Fibroblast of pulmonary artery (primary cell): ENCODE measurements at places on chromosomes 7 and 10.

DNA sequence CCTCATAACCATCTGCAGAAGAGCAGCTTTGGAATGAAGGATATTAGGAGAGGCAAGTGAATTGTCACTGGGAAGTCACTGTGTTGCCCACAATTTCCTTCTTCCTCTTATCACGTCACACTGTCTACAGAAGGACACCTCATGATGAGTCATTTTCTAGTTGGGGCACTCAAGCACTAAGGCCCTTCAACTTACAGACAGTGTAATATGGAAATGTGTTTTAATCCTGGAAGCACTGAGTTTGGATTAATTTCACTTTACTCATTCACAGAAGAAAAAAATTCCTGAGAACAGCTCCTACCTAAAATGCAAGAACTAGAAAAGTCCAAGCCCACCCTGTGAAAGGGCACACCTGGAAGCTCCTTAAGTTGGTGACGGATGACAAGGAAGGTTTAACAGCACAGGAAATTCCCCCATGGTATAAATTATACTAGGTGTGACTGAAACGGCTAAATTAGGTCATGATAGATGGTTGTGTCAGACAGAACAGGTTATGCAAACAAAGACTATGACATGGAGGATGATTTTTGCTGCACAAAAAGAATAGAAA, 56.6 kb downstream of the PARD3 start:
- peak; percentile 69 for DNase-seq

DNA sequence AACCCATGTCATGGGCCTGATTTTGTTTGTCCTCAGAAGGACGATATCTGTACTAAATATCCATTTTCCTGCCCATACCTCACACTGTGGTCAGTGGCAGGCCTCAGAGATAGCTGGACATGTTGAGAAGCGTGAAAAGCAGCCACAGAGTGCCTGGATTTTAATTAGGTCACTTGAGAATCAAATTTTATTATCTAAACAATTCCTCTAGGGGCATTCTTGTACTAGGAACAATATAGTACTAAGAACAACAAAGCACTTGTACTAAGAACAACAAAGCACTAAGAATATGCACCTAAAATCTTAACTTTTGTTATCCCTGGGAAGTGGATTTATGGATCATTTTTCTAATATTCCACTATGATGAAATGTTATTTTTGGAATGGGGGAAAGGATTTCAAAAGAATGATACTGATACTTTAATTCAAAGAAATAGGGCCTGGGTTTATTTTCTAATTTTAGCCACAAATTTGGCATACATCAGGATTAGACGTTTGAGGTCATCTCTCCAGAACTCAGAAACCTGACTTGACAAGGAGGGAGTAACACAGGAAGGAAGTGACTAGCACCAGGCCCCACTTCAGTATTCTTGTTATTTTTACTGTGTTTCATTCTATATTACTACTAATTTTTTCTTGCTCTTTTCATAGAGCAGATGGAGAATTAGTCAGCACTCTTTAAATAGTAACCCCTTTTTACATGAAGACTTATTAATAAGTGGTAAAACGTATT, 112.2 kb downstream of the EXOC4 start:
- DNase-seq = peak; percentile 81

- DNase-seq = peak; percentile 30
Measured at GRCh38 chr10:129958629-129959543, 5.2 kb downstream of the EBF3 start.

GRCh38 chr7:107049971-107050532, 5.5 kb downstream of the PRKAR2B start:
- DNase-seq = no peak

DNA sequence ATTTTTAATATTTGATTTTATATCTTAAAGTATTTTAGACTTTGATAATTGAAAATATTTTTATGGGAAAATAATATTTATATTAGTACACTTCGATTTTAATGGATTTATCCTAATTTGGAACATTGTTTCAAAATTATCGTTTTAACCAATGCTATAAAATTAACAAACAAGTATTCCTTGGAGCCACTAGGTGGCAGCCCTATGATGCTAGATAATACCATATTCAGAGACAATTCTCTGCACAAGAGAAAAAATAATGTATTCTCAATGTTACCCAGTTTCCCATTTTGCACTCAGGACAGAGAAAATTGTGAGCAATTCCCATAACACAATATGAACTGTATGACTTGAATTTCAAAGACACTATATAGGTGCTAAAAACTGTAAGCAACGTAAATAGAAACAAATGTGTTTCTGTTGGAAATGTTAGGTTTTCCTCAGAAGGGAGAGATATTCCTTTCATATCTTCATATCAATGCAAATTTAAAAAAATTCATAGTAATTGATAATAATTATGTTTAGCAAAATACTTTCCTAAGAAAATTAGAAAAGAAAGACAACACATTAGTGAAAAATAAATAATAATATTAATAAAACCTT, 237.8 kb downstream of the SEMA3E start:
- DNase-seq = peak; percentile 75

DNA sequence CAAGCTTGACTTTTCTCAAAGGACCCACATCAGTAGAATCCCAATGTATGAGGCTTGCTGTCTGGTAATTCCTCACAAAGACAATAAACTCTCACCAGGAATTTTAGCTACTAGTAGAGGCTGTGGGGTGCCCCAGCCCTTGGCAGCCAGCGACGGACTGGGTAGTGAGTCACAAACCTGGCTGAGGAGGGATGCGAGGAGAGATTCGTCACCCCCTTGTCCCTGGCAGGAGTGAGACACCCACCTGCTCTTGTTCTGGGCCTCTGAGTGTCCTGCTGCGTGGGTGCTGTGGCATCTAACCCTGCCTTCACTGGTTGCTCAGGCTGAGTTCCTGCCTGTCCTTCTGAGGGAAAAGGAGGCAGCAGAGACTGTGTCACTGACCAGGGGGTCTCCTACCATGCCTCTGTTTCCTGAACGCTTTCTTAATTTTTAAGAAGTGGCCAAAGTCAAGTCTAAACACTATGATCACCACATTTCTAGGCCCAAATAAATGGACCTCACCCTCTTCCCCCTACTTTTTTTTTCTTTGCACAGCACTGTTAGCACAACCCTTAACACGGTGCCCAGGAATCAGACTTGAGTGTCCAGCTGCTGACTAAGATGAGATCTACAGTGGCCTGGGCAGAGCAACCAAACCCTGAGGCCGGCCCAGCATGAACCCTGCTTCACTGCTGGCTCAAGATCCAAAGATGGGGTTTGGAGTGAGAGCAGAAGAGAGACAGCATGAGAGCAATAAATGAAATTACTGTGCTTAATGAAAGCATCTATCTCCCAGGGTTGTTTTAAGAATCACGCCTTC, 146.4 kb downstream of the ANLN start:
- DNase-seq = no peak

- no peak for DNase-seq
Measured at GRCh38 chr7:123131556-123131955, 68.2 kb downstream of the SLC13A1 start.

DNA sequence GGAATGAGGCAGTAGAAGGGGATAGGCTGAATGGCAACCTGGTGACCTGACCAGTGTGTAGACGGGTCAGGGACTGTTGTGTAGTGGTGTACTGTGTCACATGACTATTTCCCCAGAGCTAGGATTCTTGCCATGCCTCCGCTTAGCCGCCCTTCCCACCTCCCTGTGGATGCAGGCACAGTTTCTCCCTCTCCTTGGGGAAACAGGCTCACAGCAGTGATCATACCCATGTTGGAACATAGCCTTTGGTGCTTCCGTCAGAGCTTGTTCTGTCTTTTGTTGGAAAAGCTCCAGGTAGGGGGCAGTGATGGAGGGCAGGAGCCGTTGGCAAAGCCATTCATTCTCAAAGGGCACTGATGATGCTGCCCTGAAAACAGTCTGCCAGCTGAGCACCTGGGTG, 44.3 kb downstream of the OGDH start:
- DNase-seq = no peak

- no peak for DNase-seq
Measured at GRCh38 chr10:110052916-110053315, 45.1 kb downstream of the ADD3 start.

DNA sequence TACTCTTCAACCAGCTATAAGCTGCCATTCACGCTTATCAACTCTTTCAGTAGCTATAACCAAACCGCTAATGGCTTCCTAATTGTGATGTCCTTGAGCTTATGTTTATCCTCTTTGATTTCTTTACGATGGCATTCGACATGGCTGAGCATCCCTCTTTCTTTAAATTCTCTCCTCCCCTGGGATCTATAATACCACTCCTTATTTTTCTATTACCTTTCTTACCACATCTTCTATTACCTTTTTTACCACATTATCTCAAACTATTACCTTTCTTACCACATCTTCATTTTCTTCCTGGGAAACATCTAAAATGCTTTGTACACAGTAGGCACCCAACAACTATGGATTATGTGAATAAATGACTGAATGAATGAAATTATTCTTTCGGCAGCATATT, 13.1 kb downstream of the ZCWPW1 start:
- DNase-seq = no peak

GRCh38 chr10:20181434-20181833, 365.2 kb downstream of the PLXDC2 start:
- no peak for DNase-seq

DNA sequence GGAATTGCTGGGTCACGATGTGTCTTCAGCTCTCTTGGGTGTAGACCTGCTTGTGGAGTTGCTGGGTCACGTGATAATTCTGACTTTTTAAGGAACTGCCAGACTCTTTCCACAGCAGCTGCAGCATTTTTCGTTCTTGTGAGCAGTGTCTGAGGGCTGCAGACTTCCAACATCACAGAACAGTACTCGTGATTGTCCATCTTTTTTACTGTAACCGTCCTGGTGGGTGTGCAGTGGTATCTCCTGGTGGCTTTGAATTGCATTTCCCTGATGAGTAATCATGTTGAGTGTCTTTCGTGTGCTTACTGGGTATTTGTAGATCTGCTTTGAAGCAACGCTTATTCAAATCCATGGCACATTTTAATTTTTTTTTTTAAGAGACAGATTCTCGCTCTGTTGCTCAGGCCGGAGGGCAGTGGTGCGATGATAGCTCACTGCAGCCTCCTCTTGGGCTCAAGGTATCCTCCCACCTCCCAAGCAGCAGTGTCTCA, 22.7 kb downstream of the INPP5A start:
- DNase-seq = peak; percentile 9

DNA sequence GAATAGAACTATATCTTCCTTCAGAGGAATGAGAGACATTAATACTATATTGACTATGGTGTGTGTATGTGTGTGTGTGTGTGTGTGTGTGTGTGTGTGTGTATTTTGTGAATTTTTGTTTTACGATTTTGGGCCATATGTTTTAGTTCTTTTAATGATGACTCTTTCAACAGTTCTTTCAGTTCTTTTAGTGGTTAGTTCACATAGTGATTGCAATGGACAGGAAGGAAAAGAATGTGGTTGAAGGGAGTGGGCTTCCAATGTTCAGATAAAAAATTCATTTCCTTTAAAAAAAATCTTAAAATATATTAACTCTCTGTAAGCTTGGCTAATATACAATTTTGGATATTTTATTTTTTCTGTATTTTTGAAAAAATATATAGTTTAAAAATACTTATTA, 315.7 kb upstream of the DGKB start:
- DNase-seq = no peak

DNA sequence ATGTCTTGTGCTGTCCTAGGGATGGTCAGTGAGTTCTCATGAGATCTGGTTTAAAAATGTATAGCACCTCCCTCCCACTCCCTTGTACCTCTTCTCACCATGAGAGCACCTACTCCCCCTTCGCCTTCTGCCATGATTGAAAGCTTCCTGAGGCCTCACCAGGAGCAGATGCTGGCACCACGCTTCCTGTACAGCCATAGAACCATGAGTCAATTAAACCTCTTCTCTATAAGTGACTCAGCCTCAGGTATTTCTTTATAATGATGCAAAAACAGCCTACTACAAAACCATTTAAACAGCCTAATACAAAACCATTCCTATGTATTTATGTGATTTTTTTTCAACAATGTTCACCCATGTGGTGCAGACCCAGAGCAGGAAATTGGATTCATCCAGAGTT, 32.0 kb downstream of the KDM7A start:
- no peak for DNase-seq

GRCh38 chr10:60704471-60704870, 73.8 kb upstream of the CDK1 start:
- no peak for DNase-seq

DNA sequence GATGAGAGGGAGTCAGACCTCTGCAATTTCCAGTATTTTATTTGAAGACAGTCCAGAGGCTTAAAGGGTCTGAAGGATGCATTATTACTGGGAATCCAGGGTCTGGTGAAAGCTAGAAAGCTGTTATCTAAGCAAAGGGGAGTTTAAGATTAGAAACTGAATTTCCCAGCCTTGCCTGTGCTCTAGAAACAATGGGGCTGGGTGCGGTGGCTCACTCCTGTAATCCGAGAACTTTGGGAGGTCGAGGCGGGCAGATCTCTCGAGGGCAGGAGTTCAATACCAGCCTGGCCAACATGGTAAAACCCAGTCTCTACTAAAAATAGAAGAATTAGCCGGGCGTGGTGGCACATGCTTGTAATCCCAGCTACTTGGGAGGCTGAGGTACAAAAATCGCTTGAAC, 71.5 kb upstream of the ANLN start:
- DNase-seq = no peak

- no peak for DNase-seq
Measured at GRCh38 chr10:29524720-29525119, 110.1 kb downstream of the SVIL start.

GRCh38 chr7:31094271-31094670, 42.2 kb downstream of the ADCYAP1R1 start:
- no peak for DNase-seq

GRCh38 chr7:81484261-81484660, 285.6 kb downstream of the HGF start:
- DNase-seq = peak; percentile 89

GRCh38 chr10:71302874-71303568, 16.0 kb upstream of the SLC29A3 start:
- peak; percentile 68 for DNase-seq

DNA sequence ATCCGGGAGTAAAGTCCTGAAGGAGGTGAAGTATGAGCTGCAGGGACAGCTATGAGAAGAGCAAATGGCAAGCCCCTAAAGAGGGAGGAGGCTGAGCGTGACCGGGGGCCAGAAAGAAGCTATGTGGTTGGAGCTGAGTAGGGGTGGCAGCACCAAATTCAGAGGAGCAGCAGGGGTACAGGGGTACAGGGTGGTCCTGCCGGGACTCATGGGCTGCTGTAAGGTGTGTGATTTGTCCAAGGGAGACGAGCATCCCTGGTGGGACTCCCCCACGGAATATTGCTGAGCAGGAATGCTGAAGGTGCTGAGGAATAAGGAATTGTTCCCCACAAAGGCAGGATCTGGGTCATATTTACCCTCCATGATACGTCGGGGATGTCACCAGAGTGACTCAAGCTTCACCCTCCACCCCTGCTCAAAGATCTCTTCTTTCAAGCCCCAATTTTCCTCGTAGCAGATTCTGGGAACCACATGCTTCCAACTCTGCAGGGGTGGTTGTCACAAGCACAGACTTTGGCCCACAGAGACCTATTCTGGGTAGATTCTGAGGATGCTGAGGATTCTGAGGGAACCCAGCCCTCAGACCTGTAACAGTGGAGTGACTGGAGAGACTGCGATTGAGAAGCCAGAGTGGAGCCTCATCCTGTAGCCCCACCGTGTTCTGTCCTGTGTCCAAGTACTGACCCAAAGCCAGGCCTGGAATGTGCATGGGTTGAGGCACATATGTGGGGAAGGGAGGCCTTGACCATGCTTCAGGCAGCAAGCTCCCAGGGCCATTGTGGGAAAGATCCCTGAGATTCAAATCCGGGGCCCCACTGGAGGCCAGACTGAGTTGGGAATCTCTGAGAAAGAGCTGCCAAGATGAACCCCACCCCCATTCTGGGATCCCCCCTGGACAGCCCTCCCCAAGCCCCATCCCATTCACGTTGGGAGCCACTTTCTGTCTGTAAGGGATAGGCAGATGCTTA, 4.2 kb downstream of the SFTPD start:
- no peak for DNase-seq
